ENCODE measurements at places on chromosomes 2 and 18. TPM values are rescaled to one million over a fixed set of nuclear protein-coding genes. Genes with fewer than 3 reads are reported as not detected.

RFX8 gene
- 0.97 TPM for total RNA-seq

- H3K27ac ChIP-seq: peak within 1 kb of the TSS; percentile 96
- H3K36me3 ChIP-seq: no peaks in the 10 kb centered on the region
- peak; percentile 94 for DNase-seq
- H3K4me1 ChIP-seq: no peaks in the 10 kb centered on the region
Measured at GRCh38 chr2:203238704-203239526, at the start of gene CYP20A1. Gene CYP20A1 (plus strand): TSS chr2:203239018. CDS start chr2:203239063, 45 bp downstream.

DNA sequence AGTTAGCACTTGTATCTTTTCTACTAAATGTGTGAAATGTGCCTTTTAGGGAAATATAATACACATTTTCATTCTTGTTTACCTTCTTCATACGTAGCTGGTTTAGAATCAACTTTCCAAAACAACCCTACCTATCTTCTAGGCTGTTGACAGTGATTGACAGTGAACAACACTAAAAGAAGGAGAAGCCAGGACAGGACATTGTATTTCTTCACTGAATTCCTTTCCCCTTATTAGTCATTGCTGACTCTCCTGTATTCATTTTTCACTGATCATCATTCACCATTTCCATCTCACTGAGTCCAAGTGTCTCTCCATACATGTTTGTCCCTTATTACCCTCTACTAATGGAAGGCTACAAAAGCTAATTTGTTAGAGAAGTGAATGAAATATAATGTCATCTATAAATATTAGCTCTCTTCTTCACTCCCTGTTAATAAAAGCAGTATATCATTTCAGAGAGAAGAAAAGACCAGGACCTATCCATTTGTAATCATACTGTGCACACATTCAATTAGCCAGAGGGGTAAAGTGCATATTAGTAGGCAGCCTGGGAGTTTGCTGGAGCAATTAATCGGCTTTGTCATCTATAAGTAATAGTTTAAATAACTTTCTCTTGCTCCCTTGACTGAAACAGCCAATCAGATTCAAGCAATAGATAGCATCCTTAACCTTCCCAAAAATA, 192.5 kb upstream of the FOSL2 start:
- no peak overlapping the region for H3K4me3 ChIP-seq
- no peaks in the 10 kb centered on the region for H3K27me3 ChIP-seq
- H3K4me1 ChIP-seq: no peaks in the 10 kb centered on the region

DNA sequence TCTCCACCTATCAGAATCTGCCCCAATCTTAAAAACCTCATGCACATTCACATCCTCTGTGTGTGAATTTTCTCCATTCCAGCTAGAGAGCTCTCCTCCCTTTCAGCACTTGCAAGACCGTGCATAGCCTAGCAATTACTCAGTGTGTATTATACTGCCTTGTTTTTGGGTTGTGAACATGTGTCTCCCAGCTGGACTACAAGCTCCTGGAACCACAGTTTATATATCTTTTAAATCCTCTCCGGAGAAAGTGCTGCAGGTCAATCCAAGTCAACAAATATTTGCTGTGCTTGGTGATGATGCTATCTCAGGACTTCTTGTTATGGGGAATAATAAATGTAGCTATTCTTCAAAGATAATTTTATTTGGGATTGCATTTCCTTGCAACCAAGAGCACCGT, 58.2 kb upstream of the MEX3C start:
- H3K27ac ChIP-seq: no peak overlapping the region
- no peaks in the 10 kb centered on the region for H3K4me1 ChIP-seq
- DNase-seq: peak; percentile 8
- no peaks in the 10 kb centered on the region for H3K36me3 ChIP-seq
- no peak overlapping the region for H3K4me3 ChIP-seq
- no peaks in the 10 kb centered on the region for H3K27me3 ChIP-seq

DNA sequence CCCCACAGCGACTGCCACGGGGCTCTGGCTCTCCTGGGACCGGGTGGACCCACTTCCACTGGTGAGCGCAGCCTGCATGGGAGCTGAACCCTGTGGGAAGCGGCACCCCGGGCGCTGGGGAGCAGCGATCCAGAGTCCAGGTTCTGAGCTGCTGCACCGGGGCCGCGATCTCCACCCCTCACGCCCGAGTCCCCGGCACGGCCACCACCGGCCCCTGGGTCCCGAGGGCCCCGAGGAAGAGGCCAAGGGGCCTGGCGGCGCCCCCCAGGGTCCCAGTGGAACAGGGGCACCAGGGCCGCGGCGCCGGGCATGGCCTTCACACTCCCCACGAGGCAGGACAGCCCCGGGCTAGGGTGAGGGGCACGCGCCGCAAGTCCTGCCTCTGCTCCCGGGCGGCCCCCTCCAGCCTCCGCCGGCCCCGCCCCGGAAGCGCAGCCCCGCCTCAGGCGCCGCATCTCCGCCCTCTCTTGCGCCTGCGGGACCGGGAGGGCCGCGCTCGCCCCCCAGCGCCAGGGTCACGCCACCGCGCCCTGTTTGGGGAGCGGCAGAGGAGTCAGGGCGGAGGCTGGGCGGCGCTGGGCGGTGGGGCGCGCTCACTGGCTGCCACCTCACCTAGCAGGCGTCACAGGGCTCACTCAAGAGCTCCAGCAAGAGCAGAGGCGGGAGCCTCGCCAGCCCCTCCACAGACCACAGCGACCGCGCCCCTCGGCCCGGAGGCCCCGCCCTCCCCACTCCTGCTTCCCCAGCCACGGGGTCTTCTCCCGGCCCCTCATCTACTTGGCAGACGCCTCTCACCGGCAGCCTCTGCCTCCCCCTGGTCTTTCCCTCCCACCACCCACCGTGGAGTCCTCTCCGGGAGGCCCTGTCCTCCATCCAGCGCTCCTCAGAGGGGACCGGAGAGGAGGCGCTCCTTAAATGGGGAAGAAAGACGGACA, 26.8 kb downstream of the THAP4 start:
- no peaks in the 10 kb centered on the region for H3K36me3 ChIP-seq
- no peaks in the 10 kb centered on the region for H3K27me3 ChIP-seq

DNA sequence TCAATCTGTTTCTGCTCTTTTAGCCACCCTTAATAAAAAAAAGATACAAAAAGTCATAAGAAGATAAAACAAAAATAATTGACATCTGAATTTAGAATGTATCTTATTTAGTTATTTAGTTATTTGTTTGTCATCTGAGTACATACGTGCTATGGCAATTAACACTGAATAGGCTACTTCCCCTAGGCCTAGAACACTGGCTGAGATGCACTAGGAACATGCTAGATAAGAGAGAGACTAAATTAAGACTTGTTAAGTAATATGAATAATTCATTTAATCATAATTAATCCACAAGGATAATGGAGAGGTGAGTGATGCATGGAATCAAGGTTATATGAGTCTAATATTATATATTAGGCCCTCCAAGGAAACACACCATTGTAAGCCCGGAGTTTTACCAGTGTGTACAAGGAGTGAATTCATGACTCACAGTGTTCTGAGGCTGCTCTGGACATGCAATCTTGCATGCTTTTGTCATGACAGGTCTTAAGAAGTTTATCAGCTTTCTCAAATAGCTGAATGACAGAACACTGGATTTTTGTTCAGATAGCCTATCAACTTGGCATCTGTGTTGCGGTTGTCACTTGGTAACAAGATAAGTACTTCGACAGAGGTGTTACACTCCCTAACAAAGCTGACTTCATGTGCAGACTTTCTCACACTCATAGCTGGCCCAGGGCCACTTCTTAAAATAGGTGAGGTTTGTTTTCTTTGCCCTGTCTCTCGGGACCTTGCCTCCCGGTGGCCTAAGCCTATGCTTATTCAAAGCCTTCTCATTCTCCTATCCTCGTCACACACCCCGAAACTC, 5.0 kb upstream of the SERPINB2 start:
- no peaks in the 10 kb centered on the region for H3K27me3 ChIP-seq
- DNase-seq: no peak
- no peak overlapping the region for H3K4me3 ChIP-seq
- H3K4me1 ChIP-seq: no peaks in the 10 kb centered on the region
- H3K27ac ChIP-seq: no peak overlapping the region

RAB6C gene
- total RNA-seq: 2.4 TPM

ALPI gene
- not detected for total RNA-seq

- no peaks in the 10 kb centered on the region for H3K36me3 ChIP-seq
- H3K27ac ChIP-seq: peak overlapping the region; percentile 14
- no peak for DNase-seq
- no peak overlapping the region for H3K4me3 ChIP-seq
- H3K4me1 ChIP-seq: no peaks in the 10 kb centered on the region
Measured at GRCh38 chr2:64337314-64337713, 116.6 kb upstream of the LGALSL start.

DNA sequence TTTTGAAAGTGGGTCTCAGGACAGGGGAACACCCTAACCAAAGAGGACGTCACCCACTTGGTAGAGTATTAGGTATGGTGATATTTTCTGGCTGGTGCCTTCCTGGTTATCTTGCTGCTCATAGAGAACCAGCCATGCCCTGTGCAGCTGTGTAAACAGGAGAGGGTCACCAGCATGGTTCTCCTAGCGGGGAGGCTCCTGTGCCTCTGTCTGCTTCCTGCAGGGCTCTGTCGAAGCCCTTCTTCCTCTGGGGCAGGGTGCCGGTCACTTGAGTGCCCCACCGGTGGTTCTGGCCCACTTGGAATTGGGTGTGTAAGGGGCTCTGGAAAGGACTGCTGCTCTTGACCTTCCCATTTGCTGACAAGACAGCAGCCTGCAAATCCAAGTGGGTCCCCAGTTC, 131.6 kb upstream of the MSH6 start:
- H3K4me1 ChIP-seq: no peaks in the 10 kb centered on the region
- no peak for DNase-seq

COLEC12 gene
- 35.0 TPM for total RNA-seq

Data from prostate gland (tissue), 2 donors.